ENCODE measurements at places on chromosomes 11 and 22.

DNA sequence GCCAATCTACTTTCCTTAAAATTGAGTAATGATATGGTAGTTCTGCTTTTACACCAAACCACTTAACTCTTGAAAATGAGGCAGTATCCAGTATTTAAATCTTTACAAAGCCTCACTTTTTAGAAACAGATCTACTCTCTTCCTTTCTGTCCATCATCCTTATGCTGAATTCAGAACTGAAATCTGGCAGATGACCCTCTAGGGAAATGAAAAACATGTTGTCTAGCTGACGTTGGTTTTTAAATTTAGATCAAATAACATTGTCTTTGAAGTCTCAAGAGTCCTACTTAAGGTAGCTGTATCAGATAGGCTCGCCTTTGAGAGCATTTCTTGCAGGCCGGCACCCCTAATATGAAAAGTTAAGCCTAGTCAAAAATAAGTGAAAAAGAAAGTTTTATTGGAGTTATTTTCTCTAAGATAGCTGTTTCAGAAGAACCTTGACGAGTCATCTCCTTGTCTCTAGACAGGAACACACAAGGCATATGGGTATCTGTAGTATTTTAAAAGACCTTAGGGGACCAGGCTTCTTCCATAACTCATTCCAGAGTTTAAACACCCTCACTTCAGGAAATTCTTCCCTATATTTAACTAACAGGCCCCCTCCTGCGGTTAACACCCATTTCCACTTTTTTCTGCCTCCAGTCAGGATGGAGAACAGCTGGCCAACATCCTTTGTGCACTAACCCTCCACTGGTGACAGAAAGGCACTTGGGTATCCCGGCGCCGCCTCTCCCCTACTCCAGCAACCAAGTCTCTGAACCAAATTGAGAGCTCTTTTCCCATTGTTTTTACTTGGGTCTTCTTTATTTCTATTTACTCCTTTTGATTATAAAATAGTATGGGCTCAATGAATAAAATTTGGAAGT lies 81.2 kb downstream of the WNT11 start:
- DNase-seq: no peak

DNA sequence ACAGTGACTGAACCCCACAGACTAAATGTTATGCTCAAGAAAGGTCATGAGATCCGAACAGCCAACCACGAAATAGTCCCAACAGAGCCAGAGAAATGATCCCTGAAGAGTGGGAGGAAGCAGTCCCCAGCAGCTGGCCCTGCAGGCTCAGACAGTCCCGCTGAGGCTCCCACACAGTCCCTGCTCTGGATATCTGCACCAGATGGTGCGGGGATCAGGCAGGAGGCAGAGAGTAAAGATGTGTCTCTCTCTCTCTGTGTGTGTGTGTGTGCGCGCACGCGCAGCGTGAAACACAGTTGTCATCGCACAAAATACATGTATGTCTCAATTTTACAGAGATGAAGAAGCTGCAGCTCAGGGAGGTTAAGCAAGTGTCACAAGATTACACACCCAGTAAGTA lies 27.9 kb downstream of the GUCY1A2 start:
- DNase-seq: no peak

DNA sequence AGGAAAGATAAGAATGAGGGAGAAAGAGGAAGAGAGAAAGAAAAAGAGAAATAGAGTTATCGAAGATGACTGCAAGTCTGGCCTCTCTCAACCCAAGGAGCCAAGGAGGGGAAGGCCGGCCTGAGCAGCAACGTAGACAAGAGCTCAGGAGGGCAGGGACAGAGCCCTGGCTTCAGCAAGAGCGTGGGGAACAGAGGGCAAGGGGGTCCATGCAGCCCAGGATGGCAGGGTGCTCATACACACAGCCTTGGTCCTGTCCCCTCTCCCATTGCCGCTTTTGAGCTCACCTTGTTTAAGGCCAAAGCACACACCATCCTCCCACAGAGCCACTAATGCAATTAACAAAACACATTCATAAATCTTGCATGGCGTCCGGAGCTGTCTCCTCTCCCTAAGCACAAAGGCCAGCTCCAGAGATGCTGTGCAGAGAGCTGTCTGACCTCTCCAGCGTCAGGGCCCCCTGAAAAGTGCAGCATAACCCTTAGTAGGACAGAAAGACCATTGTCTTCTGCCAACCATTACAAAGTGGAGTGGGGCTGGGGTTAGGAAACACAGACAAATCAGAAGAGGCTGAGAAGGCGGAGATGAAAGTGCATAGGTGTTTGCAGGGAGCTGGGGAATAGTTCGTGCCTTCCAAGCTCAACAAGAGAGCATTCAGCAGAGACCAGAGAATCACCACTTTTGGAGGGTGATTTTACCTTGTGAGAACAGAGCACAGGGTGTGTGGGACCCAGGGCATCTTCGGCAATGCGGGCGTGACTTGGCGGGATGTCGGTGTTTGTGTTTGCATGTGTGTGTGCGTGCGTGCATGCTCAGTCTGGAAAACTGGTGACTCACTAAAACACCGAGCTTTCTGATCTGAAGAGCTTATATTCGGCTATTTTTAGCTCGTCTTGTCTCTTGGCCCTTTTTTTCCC lies 28.2 kb upstream of the JAM3 start:
- DNase-seq: no peak

GRCh38 chr22:46773076-46773475 lies 10.6 kb downstream of the TBC1D22A start:
- peak; percentile 63 for DNase-seq

- no peak for DNase-seq
These were observed 4.1 kb downstream of the INPP5J start for GRCh38 chr22:31126869-31127175.

DNA sequence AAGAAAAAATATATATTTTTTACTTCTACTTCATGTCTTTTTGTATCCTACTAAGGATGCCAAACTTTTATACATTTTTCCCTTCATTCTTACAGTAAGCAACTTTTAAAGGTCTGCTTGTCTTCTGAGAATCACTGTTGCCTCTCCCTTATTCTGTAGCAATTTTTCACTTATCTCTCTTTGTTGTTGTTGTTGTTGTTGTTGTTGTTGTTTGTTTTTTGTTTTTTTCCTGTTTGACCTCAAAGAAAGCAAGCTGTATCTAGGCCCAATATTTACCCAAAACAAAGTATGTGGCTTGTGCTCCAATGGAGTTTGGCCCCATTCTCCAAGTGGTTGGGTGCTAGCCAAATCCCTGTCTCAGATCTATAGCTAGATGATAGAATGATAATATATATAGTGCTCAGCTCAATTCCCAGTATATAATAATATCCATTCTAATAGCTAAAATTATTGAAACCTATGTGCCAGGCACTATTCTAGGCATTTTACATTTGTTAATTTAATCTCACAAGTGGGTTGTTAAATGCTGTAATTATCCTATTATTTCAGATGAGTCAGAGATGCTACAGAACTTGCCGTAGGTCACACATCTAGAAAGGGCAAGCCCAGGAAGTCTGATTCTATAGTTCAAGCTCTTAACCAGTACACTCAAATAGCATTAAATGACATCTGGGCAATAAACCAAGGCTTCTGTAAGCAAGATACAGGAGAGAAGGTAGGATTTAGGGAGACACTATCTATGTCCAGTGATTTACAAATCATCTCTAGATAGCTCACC lies 205.1 kb upstream of the PITPNB start:
- no peak for DNase-seq

DNA sequence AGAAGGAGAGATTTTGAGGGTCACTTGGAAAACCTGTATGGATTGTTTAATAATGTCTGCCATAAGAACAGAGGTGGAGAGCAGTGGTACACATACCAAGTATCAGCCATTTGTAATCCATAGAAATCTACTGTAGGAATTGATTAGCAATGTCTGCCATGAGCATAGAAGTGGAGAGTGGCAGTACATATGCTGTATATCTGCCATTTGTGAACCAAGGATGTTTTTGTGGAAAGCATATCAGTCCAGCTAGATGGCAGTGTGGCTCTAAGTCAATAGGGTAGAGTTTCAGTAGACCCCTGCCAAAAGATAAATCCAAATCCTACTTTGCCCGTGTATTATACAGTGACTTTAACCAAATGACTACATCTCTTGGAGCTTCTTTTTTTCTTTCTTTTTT lies 82.9 kb upstream of the SEZ6L start:
- DNase-seq: no peak

DNA sequence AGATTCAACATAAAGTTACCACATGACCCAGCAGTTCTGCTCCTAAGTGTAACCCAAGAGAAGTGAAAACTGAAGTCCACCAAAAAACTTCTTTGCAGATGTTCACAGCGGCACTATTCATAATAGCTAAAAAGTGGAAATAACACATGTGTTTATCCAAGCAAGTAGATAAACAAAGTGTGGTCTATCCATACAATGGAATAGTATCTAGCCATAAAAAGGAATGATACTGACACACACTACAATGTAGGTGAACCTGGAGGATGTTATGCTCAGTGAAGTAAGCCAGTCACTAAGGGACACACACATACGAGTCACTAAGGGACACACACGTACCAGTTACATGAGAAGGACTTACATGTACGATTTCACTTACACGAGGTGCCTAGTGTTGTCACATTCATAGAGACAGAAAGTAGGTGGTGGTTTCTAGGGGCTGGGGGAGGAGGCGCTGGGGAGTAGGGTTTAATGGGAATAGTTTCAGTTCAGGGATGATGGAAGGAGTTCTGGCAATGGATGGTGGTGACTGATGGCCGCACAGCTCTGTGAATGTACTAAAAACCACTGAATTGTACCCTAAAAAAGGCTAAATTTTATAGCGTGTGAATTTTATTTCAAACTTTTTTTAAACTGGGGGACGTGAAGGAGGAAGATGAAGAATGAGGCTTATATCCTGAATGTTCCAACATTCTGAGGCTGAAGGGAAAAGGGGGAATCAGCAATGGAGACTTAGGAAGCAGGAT lies 27.2 kb upstream of the COMT start:
- no peak for DNase-seq

DNA sequence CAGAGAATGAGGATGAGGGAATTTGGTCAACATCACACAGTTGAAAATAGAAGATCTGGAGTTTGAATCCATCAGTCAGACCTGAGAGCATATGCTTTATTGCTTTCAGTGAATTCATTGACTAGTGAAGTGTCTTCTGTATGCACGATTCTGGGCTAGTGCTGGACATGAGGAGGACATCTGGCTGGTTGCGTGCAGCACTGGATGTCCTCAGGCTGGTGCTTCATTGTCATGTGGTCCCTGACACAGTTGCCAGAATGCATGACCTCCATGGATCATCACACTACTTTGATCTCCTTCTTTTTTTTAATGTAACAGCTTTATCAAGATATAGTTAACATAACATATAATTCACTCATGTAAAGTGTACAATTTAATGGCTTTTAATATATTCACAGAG lies 44.5 kb upstream of the MMP7 start:
- DNase-seq: no peak

DNA sequence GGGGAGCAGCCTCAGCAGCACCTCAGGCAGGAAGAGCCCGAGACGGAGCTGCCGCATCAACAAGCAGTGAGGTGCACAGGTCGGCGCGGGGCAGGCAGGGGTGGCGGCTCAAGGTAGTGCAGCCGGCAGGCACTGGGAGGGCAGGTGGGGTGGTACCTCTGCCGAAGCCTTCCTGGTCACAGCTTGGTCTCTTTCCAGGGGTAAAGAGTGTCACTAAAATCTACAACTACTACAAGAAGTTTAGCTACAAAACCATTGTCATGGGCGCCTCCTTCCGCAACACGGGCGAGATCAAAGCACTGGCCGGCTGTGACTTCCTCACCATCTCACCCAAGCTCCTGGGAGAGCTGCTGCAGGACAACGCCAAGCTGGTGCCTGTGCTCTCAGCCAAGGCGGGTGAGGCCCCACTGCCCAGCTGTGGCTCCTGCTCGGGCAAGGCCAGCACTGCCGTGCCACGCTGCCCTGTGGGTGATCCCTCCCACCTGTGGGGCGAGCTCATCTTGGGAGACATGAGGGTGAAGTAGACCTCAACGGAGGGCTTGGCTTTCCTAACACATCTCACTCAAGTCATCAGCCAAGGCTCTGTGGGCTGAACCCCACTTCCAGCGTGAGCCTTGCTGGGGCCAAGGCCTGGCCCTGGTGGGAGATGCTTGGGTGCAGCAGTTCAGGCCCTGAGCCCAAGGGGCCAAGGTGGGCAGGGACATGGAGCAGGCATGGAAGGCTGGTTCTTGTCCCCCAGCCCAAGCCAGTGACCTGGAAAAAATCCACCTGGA lies 13.6 kb downstream of the GATD1 start:
- no peak for DNase-seq

DNA sequence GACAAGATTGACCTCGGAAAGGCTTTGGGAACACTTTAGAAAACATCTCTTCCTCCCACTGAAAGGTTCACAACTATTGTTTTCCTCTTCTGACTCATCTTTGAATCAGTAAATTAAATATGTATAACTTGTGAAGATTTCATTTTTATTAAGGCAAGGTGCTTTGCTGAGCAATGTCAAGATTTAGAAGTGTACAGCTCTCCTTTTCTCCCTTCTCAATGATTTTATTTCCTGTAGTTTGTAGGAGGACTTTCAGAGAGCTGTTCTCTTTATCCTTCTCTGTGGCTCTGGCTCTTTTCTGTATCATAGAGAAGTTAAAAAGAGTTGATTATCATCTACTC lies 594.2 kb downstream of the METTL15 start:
- DNase-seq: no peak

GRCh38 chr11:76806608-76807205 lies 23.6 kb downstream of the TSKU start:
- no peak for DNase-seq

GRCh38 chr11:9016916-9017642 lies 13.3 kb upstream of the NRIP3 start:
- DNase-seq: no peak

GRCh38 chr22:48499456-48500425 lies 1327.9 kb downstream of the BRD1 start:
- no peak for DNase-seq

GRCh38 chr11:78069465-78069864 lies 5.8 kb downstream of the THRSP start:
- no peak for DNase-seq

GRCh38 chr11:48025984-48026340 lies 45.6 kb downstream of the PTPRJ start:
- DNase-seq: no peak

DNA sequence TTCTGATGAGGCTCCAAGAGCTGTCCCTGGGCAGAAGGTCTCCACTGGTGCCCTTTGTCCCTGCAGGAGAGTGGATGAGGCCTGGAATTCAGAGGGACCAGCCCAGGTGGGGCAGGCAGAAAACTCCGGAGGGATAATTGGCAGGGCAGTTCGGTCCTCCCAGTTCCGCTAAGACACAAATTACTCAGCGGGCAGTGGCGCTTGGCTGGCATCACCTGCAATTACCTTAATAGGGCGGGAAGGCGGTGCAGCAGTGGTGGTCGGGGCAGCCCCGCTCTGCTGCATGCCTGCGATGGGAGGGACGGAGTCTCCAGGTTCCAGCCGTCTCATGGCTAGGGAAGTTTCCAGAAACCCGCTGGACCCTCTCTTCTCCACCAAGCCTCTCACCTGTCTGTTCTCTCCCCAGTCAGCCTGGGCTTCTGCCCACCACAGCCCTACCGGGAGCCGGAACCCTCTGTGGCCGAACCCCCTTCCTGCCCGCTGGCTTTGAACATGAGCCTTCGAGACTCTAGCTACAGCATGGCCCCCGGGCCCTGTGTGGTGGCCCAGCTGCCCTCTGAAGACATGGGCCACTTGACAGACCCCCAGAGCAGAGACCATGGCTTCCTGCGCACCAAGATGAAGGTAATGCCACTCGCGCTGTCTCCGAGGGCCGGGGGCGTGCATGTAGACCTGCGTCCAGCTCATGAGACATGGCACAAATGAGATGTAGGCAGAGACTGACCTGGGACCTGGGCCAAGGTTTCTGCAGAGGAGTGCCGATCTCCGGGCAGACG lies 7.0 kb downstream of the OVOL1 start:
- DNase-seq: no peak
